ENCODE measurements at places on chromosomes 11 and 22.

GRCh38 chr22:48761546-48761945 lies 1066.1 kb downstream of the BRD1 start:
- DNase-seq = no peak

DNA sequence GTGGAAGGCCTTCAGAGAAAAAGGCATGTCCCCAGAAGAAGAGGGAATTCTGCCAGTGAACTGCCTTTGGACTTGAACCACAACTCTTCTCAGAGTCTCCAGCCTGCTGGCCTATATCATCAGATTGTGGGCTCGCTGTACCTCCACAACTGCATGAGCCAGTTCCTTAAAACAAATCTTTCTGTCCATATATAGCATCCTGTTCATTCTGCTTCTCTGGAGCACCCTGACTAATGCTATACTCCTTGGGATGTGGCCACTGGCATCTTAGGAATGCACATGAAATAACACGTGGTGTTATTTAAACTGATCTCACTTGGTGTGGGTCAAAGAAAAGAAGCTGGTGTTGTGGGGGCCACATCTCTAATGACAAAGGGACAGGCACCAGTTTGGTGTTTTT lies 58.3 kb upstream of the VSTM5 start:
- no peak for DNase-seq

DNA sequence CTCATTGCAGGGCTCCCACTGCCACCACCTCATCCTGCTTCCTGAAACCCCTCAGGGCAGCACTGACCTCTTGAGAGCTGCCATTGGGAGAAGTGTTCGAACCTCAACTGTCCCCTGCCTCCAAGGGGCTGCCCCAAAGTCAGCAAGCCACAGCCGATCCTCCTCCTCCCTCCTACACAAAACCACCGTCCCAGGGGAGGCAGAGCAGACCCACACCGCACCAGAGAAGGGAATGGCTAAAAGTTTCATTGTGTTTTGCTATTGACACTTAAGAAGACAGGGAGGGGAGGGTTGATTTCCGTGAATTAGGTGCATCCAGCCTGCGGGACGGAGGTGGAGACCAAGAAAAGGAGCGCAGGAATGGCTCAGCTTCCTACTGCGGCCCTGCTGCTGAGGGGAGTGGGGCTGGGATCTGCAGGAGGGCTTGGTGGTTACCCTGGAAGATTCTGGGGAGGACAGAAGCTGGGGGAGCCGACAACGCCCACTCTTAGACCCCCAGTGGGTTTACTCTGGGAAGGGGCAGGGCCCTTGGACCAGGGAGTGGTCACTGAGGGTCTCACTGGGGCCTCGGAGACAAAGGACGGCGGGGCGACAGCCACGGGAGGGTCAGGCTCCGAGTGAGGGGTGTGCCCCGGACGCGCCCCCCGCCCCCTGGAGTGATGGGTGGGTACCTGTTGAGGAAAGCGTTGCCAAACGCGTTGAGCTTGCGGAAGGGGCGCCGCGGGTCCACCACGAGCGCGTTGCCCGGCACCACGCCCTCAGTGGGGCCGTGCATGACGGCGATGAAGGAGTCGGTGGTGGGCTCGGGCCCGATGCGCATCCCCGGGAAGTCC lies 815 bp downstream of the EHD1 start:
- DNase-seq = no peak

- no peak for DNase-seq
These were observed 1.7 kb upstream of the CHCHD10 start for GRCh38 chr22:23769321-23769965.

DNA sequence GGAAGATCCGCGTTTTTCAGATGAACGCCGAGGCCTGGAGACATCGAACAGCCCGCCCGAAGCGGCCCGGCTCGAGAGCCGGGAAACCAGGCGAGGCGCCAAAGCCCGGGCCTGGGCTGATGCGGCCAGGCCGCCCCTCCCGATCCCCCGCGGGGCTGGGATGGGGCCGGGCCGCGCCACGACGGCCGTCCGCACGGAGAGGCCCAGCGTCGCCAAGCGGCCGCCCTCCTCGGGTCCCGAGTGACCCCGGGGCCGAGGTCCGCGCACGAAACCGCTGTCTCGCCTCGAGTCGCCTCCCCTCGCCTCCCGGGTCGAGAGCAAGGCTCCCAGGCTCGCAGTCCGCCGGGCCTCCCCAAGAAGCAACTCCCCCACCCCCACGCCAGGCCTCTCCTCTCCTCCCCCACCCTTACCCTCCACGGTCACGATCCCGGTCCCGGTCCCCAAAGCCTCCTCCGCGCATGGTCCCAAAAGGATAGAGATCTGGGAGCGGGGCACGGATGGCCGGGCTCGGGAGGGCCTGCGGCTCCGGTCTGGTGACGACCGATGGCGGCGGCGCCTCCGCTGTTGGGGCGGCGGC lies 482 bp downstream of the DDX17 start:
- peak; percentile 68 for DNase-seq

DNA sequence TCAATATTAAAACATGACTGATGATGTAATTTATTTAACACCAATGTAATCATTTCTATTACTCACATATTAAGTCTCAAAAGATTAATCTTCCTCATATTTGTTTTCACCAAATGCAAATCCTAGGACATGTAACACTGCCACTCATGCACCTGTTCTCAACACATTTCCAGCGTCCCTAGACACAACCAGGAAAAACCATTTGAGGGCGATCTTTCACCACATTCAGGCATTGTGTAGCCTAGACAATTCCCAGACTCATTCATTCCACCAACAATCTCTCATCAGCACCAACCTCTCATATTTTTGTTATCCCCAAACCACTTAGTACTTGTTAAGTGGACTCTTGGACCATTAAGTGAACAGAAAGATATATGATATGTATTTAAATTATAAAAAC lies 66.1 kb downstream of the SLC36A4 start:
- DNase-seq = no peak

DNA sequence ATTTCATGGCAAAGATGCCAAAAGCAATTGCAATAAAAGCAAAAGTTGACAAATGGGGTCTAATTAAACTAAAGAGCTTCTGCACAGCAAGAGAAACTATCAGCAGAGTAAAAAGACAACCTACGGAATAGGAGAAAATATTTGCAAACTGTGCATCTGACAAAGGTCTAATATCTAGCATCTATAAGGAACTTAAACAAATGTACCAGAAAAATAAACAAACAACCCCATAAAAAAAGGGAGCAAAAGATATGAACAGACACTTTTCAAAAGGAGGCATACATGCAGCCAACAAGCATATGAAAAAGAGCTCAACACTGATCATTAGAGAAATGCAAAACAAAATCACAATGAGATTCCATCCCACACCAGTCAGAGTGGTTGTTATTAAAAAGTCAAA lies 60.3 kb downstream of the AASDHPPT start:
- no peak for DNase-seq

- DNase-seq = no peak
These were observed 57.6 kb downstream of the SLC5A1 start for GRCh38 chr22:32100711-32101110.
